ENCODE measurements at places on chromosomes 1 and 21.

DNA sequence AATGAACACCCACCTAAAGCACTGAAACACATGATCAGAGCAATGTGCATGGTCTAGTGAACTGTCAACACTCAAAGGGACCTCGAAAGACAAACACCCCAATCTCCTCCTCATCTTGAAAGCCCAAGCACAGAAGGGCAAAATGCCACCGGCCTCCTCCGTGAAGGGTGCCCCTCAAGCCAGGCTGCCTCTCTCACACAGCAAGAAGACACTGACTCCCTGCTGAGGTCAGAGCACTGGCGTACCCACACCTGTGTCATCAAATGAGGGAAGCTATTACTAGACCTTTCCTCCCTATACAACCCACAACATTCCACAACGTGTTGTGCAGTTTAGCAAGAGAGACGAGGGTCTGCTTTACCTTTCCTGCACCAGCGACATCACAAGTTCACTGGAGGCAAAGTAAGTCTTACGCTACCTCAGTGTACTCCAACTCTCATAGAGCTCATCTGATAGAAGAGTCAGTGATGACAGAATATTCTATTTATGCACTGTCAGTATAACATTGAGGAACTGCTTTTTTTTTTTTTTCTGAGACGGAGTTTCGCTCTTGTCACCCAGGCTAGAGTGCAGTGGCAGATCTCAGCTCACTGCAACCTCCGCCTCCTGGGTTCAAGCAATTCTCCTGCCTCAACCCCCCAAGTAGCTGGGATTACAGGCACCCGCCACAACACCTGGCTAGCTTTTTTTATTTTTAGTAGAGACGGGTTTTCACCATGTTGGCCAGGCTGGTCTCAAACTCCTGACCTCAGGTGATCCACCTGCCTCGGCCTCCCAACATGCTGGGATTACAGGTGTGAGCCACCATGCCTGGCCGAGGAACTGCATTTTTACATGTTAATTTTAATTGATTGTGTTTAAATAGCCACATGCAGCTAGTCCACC lies 3.3 kb downstream of the SH3BP5L start:
- DNase-seq = no peak

- peak; percentile 74 for DNase-seq
Observed at GRCh38 chr21:35050348-35051286, 1.5 kb upstream of the RUNX1 start.

- no peak for DNase-seq
Observed at GRCh38 chr1:5822266-5822665, 170.0 kb downstream of the NPHP4 start.

GRCh38 chr1:182235952-182236650 lies 155.5 kb downstream of the GLUL start:
- DNase-seq = no peak

- no peak for DNase-seq
Observed at GRCh38 chr1:23114424-23115079, 54.1 kb downstream of the LUZP1 start.

- DNase-seq = no peak
Observed at GRCh38 chr1:199545780-199546179, 481.7 kb upstream of the NR5A2 start.

DNA sequence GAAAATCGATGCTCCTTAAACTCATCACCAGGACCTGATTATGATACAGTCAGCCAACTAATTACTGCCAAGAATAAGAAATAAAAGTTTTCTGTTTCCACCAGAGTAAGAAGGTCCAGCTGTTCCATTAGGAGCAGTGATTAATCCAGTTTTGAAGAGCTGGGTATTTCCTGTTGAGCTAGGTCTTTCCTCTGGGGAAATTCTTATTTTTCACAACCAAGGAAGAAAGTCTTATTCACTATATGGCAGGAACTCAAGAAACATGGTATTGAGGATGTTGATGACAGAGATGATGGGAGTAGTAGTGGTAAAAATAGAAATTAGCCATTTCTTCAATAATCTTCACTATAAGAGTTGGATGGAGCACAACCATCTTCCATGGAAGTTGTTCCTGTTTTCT lies 374.6 kb upstream of the RUNX1 start:
- no peak for DNase-seq

- no peak for DNase-seq
Observed at GRCh38 chr1:154628121-154628405, 20.1 kb upstream of the ADAR start.

DNA sequence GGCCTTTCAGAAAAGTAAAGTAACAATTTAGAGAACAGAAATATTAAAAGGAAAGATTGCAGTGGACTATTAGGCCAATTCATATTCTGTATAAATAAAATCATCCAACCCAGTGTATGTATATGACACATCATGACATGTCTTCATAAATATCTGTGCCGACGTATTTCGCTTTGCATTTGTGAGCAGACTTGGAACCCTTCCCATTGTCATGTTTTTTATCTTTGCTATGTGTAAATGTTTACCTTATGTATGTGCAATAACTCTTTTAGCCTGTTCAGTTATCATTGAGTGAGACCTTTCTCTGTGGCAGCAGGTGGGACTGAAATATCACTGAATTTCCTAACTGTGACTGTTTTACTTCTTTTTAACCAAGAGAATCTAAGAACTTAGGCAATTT lies 58.0 kb upstream of the FAM3B start:
- no peak for DNase-seq

DNA sequence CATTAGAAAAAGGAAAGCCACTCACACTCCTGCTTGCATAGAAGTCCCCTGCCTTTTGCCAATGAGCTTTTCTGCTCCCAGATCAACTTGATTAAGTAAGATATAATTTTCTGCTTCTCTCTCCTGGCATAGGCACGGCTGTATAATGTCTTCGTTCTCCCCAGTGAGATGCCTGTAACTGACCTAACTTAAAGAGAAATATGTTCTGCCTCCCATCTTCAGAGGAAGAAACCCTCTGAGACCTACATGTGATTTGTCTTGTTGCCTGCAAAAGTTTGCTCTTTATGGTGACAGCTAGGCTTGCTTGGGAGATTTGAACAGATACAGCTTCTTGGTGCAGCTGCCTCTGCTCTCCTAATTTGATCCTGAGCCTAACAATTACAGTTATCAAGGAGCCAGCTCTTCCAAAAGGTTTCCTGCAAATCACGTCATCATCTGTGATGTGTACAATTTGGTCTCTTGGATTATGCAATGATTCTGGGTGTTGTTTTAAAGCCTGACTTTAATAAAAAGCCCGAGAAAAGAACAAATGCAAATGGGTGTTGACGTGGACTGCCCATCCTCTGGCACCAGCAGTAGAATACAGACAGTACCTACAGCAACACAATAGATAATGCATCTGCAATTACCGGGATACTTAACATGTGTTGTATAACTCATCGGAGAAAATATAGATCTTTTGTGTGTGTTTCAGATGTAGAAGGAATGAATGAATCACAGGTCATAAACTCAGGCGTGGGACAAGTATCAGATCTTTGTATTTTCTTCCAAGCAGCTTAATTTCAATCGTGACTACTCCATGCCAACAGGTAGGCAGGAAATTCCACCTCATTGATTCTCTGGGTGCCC lies 76.2 kb upstream of the KAZN start:
- DNase-seq = no peak

GRCh38 chr1:40032240-40032891 lies 8.2 kb upstream of the CAP1 start:
- peak; percentile 6 for DNase-seq

GRCh38 chr1:25727088-25727487 lies 72.9 kb upstream of the SELENON start:
- no peak for DNase-seq

DNA sequence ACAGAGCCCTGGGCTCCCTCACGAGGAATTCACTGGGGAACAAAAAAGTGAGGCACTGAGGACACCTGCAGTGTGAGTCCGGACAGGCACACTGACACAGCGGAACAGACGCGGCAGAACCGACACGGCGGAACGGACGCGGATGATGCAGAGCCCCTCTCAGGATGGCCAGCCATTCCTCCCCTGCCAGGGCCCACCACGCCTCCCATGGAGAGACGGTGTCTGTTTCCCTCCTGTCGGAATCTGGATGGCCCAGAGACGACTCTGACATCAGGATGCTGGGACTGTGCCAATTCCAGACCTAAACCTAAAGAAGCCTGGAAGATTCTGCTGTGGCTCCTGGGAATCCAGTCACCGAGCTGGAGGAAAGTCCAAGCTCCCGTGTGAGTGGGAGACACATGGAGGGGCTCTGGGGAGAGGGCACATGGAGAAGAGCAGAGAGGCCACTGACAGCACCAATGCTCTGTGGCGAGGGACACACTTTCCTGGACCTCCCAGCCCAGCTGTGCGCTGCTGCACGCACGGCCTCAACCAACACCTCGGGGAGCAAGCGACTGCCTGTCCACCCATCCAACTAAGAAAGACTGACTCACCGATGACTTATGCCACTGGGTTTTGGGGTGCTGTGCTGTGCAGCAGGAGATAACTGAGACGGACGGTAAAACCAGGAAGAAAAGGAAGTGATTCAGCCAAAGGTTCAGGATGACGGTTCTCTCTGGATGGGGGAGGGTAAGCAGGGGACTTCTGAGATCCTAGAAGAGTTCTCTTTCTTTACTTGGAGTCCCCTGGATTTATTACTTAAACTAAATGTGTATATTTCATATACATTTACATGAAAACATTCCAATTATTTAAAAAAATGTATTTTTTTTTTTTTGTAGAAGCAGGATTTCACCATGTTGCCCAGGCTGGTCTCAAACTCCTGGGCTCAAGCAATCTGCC lies 23.3 kb downstream of the ZBTB17 start:
- no peak for DNase-seq

- DNase-seq = no peak
Observed at GRCh38 chr1:219659005-219659600, 46.2 kb upstream of the ZC3H11B start.

DNA sequence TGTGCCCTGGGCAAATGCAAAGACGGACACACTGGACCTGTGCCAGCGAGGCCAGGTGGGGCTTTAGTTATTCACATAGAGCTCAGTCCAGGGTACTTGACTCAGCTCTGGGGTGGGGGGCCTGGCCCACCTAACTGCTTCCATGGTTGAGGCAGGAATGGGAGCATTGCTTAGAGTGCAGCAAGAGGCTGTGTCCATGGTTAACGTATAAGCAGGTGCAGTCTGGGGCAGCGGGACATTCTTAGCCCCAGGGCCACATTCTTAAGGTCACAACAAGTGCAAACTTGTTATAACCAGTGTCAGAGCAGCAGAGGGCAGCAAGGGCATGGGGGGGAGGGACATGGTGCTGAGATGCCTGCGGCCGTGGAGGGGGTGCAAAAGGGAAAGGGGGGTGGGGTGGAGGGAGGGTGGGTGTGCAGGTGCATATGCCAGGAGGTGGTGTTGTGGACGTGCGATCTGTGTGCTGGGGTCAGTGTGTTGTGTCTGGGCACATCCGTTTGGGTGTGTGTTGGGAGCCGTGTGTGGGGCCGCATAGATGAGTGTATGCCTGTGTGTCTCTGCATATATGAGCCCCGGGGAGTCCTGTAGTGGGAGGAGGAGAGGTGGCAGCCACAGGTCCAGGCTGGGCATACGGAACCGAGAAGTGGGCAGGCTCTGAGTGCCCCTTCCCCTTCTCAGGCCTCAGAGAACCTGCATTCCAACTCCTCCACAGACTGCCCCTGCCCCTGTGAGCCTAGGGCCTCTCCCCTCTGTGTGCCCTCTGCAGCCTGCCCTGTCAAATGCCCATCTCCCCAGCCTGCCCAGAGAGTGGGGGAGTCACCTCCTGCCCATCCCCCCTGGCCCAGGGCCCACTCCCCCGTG lies 8.4 kb downstream of the KCNJ10 start:
- DNase-seq = no peak

DNA sequence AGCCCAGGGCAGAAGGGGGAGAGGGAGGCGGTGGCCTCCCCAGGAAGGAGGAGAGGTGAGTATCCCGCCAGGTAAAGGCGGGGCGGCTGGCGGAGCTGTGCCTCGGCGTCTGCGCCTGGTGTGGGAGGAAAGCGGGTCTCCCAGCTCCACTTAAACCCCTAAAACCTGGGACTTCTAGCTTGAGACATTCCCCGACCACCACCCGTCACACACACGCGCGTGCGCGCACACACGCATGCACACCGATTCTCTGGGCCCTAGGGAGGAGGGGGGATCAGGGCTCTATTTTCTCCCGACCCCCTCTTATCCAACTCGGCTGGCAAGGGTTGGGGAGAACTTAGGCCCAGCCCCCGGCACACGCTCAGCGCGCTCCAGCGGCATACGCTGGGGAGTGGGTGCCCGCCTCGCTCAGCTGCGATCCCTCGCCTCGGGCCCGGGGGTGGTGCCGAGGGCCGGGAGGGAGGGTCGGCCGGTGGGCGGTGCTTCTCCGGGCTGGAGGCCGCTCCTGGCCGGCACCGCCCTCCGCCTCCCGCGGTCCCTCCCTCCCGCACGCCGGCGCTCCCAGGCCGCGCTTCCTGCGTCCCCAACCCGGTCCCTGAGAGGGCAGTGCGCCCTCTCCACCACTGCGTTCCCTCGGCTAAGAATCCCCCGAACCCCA lies at the start of gene TMEM51:
TMEM51 (plus strand) TSS at position 564 of the 658 bp plus-strand sequence. CDS start 61,341 bp downstream, outside the sequence.
- no peak for DNase-seq

- DNase-seq = no peak
Observed at GRCh38 chr1:115727706-115728249, 40.7 kb downstream of the CASQ2 start.

DNA sequence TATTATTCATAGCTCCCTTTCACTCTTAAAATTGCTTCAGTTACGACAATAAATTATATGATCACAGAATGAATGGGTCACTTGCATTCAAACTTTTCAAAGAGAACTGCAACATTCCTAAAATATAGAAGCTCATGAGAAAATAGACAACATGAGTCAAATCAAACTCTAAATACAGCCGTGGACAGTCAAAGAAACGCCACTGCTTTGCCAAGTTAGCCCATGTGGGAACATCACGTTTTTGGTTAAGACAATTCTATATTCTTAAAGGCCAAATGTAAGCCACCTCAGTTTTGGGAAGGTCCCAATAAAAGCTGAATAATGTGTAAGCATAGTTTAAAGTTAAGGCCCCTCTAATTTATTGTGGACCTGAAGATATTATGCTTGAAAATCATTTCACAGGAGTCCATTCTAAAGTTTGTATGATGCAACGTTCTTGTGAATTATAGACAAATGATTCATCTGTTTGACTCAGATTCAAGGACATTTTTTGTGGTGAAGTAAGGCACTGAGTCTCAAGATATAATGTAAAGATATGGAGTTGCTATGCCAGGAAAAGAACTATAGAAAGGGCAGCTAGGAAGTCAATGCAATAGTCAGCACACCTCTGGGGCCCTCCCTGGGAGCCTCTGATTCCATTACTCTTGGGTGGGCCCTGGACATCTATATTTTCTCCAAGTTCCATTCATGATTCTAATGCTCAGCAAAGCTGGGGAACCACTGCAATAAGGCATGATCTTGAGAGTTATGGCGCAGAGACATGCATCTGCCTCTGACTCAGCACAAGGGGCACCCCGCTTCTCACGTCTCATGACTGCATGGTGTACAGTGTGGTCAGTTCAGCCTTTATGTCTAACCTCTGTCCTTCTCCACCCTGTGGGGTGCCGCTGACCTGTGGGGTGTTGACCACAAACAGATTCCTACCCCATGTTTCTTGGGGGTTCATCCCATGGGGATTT lies 33.9 kb downstream of the ETS2 start:
- DNase-seq = no peak

- DNase-seq = no peak
Observed at GRCh38 chr1:204152310-204153044, 633 bp upstream of the ETNK2 start.
